A549 treated with Hydrocortisone at 1 μM for 4 hours (cell line): ENCODE measurements at places on chromosomes 5 and 9. TPM values are rescaled to one million over a fixed set of nuclear protein-coding genes. Genes with fewer than 3 reads are reported as not detected.

Gene PRSS3
- 8.3 to 12.4 TPM (median 11.0 TPM) in 5 replicates for total RNA-seq

Gene NR5A1
- total RNA-seq = 0.05 to 0.10 TPM (median 0.07 TPM) in 4 of 5 replicates, not detected in the other

Gene CCL21
- not detected in 5 replicates for total RNA-seq

Gene CTSL
- total RNA-seq = 618 to 759 TPM (median 642 TPM) in 5 replicates

Gene LRRC70
- 0.08 to 0.22 TPM (median 0.15 TPM) in 3 of 5 replicates, not detected in the others for total RNA-seq

Gene MZB1
- 0.13 TPM in 1 of 5 replicates, not detected in the others for total RNA-seq
